IPS-NIHi11 (cell line): ENCODE measurements at places on chromosomes 4 and X.

DNA sequence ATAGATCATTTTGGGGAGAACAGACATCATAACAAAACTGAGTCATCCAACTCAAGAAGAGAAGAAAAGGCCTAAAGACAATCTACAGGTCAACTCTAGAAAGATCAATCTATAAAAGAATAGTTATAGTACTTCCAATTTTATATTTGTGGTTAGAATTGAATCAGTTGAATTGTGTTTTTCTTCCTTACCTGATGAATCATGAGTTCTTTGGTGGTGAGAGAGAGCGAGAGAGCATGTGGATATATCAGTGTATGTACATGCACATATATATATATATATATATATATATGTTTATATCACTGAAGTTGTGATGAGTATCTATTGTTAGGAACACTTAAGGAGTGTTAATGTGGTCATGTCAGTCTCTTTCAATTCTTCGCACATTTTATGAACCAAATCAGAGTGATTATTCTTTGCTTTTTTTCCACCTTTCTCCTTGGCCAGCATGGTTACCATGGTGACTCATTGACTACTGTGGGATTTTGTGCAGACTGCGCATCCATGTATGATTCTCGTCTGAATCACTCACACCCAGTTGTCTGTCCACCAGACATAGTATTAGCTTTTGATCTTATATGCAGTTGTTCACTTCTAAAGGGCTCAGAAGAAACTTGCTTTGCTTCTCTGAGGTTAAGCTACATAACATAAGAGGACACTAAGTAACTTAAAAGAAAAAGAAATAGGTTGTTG, 90.4 kb upstream of the RAB40AL start:
- DNase-seq, result no peak

GRCh38 chrX:8377041-8377440, 87.6 kb upstream of the VCX3B start:
- DNase-seq, result no peak

- DNase-seq, result no peak
These were observed 37.3 kb upstream of the RASL11B start for GRCh38 chr4:52824603-52825459.

- no peak for DNase-seq
These were observed 91.9 kb downstream of the GPC4 start for GRCh38 chrX:133323431-133323830.
